Fibroblast of upper back skin (primary cell): ENCODE measurements at places on chromosomes 2 and 18.

GRCh38 chr2:21812766-21813165 lies 689.0 kb downstream of the TDRD15 start:
- DNase-seq = no peak

GRCh38 chr18:69557282-69557681 lies 156.6 kb downstream of the DOK6 start:
- no peak for DNase-seq

DNA sequence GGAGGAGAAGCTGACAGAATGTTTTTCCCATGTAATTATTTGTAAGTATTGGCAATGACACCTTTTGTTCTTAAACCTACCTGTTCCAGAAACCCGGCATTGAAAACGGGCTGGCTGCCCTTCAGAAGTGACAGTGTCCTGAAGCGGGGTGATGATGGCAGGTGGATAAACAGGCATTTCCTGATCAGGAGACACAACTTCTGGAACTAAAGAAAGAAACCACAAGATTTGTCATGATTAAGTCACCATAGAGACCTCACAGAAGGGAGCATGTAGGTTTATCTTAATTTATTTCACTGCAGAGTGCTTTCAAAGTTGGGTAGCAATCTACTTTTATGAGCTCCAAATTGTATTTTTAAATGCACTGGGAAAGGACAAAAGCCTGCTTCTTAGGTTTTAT lies 43.1 kb downstream of the TTN start:
- DNase-seq = no peak

DNA sequence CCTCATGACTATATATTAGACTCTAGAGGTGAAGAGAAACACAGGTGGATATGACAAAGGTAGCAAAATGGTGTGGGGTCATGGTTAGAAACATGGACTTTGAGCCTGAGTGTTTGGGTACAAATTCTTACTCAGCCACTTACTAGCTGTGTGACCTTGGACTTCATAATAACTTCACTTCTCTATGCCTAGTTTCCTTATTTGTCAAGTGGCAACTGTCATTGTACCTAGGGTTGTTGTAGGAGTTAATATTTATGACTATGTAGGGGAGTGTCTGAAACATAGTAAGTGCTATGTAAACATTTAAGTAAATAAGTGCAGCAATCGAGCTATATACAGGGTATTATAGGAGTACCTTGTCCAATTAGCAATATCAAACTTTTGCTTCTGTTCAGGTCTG lies 49.7 kb upstream of the RAPH1 start:
- no peak for DNase-seq

DNA sequence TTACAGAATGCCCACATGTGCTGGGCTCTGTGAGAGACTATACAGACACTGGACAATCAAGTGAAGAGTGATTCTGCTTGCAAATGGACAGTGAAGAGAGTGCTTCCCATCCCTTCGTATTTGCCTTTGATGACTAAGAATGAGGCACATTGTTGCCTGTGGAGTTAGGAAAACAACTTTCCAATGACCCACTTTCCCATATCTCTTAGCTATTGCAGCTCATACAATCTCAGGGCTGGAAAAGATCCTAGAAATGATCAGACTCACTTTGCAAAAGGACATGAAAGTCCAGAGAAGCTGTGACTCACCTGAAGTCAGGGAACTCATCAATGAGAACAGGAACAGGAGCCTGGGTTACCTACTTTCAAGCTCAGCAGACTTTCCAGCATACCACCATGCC lies 440.5 kb upstream of the TCF4 start:
- peak; percentile 26 for DNase-seq

DNA sequence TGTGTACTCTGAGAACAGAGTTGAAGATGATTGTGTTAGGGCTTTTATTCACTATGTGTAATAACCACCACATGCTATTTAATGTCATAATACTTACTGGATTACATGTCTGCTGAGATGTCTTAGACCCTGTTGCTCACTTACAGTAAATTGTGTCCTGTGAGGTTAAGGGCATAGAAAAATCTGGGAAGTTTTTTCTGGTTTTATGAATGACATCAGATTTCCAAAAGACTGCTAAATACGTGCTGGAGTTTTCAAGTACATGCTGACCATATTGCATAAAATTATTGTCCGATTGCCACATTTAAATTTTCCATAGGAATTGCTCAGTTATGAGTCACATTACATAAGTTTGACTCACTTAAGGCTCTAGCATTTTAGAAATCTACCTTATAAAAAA lies 96.7 kb upstream of the COL5A2 start:
- DNase-seq = peak; percentile 99

DNA sequence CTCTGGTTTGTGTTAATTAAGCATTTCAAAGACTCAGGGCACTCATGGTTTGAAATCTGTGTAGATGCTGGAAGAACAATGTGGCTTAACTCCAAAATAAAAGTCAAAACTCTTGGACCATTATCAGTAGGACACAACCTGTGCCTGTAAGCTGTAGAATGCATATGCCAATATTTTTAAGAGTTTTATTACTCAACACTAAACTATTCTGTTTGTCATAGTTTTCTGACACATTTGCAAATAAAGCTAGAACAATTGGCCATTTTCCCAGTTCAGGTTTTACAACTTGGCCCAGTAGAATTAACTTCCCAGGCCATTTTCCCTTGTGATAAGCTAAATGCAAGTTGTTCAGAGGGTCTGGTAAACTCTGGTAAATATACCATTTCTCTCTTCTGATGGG lies 713.1 kb downstream of the CBLN2 start:
- DNase-seq = peak; percentile 4

- DNase-seq = no peak
Measured at GRCh38 chr2:108615480-108616090, 81.3 kb downstream of the LIMS1 start.

- peak; percentile 97 for DNase-seq
Measured at GRCh38 chr2:160224060-160224459, 24.0 kb upstream of the ITGB6 start.

DNA sequence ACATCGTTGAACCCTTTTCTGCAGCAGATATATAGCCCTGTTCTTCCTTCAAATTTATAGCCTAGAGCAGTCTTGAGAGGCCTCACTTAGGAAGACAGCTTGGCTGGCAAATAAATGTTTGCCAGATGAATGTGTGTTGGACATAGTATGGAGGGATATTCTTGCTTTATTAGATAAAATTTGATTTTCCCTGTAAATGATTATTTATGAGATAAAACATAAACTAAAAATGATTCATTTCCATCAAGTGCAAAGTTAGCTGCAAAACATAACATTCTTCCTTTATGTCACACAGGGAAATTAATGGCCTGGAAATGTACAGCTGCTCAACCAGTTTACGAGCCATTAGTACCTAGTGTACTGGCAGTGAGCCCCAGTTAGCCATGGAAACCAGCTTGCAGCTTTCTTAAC lies 82.5 kb downstream of the LIMS1 start:
- peak; percentile 44 for DNase-seq

DNA sequence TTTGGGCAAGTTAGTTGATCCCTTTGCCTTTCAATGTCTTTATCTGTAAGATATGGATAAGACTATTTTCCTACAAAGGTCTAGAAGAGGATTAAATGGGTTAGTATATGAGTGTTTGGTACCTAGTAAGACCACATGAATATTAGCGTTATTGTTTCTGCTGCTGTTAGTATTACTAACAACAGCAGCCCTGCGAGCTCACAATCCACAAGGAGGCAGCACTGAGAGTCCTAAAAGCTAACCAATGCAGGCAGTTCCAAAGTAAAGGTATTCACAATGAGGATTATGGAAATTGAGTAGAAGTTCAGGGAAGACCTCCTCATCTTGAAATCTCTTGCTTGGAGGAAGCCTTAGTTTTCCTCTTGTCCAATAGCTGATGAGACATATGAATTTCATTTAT lies 248.9 kb downstream of the TDRD15 start:
- no peak for DNase-seq

DNA sequence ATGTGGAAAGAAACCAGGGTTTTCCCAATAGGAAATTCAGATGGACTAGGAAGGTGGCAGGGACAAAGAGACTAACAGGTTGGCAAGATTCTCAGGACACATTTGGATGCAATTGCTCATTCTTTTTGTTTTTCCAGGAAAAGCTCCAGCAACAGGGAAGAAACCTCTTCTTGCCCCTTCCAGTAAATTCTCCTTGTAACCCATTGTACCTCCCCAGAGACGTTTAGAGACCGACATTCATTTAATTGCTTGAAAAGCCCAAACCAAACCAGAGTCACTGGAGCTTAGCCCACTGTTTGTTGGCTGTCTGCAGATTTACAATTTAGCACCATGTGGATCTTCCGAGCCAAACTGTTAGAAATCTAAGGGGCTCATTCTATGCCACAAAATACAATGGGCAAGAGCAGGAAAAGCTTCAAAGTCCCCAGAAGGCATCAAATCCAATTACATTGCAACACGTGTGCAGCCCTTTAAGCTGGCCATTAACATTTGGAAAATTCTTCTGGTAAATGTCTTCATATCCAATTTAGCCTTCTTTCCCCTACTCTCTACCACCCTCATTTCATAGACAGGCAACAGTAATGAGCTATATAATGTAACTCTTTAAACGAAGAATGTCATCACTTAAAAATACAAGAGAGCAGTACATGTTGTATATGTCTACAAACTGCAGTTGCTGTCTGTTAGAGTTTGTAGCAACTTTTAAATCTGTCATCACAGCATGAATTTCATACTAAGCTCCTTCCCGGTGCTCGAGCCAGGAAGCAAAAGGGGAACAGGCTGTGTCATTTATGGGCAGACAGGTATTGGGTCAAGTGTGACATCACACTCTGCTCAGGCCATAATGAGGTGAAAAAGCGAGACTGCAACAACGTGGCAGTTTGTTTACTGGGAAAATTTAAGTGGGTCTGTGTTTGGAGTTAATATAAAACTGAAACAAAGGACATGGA lies 235.6 kb upstream of the HNRNPA3 start:
- DNase-seq = no peak

GRCh38 chr2:48116497-48116896 lies 210.2 kb upstream of the FBXO11 start:
- DNase-seq = no peak

DNA sequence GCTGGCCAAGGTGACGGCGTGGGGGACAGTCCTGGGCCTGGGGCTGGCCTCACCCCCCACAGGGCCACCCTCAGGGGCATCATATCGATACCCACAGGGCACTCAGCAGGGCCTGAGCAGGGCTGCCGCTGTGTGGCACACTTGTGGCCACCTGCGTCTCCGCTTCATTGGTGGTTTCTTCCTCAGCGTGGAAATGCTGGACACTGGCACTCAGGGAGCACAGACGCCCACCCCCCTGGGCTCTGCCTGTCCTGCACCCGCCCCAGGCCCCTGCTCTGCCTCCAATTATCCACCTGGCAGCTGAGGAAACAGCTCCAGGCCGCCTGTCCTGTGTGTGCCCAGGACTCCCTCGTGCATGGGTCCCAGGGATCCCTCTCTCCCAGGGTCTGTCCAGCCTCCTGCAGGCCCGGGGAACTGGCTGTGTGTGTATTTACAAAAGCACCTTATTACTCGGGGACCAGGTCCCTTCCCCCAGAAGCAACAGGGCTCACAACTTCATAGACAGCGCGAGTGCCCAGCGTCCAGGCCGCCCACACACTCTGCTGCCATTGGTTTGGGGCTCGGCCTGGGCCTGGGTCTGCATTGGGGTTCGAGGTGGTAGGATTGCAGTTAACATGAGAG lies 13.1 kb downstream of the CROCC2 start:
- DNase-seq = no peak

DNA sequence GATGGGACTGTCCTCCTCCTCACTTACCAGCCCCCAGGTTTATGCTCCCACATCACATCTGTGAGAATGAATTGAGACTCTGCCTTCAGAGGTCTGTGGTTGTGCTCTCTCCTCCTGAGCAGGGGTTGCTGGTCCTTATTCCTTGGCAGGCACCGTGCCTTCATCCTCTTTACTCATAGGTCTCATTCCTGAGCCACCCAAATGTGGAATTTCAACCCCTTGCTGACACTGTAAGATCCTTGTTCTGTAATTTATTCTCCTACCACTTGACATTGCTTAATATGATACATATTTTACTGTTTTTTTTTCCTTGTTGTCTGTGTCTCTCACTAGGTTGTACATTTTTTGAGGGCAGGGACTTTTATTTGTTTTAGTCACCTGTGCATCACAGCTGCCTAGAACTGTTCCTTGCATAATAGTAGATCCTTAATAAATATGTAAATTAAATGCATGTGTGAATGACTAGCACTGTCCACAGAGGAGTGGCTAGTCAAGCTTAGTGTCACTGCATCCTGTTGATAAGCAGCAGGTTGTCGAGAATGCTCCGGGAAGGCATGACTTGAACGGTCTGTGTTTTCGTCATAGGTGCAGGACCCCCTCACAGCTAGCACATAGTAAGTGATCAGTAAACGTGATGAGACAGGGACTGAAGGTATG lies 180.6 kb downstream of the ZNF407 start:
- DNase-seq = peak; percentile 45

- no peak for DNase-seq
Measured at GRCh38 chr2:8505311-8505920, 176.4 kb upstream of the ID2 start.
